ENCODE measurements at places on chromosomes 6 and 20.
A peak's percentile ranks its signal among the peaks of the same experiment; 100 is the strongest.

- DNase-seq, result peak; percentile 78
Observed at GRCh38 chr6:34145161-34146020, 496 bp downstream of the GRM4 start.

GRCh38 chr6:67667637-67668422 lies 967.3 kb upstream of the ADGRB3 start:
- no peak for DNase-seq

DNA sequence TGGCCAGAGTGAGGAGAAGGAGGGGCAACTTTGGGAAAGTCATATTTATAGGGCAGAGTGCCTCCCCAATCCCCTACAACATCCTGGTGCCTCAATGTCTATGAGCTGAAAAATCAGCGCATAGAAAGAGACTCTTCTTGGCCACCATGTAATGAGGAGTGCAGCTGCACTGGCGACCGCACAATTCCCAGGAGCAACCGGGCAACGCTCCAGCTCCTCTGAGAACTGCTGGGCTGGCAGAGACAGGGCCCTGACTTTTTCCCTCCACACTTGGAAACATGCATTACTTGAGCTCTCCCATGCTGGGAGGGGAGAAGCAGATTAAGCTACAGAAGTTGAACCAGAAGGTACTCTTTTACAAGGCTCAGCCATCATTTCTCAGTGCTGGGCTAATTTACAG lies 31.4 kb upstream of the MARCKS start:
- peak; percentile 20 for DNase-seq

DNA sequence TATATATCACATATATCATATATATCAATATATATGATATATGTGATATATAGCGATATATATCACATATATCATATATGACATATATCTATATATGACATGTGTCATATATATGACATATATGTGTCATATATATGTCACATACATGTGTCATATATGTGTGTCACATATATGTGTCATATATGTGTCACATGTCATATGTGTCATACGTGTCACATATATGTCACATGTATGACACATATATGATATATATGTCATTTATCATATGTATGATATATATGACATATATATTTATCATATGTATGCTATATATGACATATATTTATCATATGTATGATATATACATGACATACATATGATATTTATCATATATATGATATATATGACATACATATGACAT lies 27.6 kb upstream of the ZNF292 start:
- no peak for DNase-seq

- DNase-seq, result peak; percentile 95
Observed at GRCh38 chr20:38692436-38693411, 31.6 kb upstream of the SLC32A1 start.

GRCh38 chr20:23108871-23109270 lies 22.7 kb upstream of the CD93 start:
- DNase-seq, result no peak

- no peak for DNase-seq
Observed at GRCh38 chr20:34179637-34180360, 61.4 kb upstream of the ASIP start.

GRCh38 chr6:95325916-95326315 lies 251.4 kb upstream of the MANEA start:
- DNase-seq, result no peak

Data from neural progenitor cell (in vitro differentiated cells).